ENCODE measurements at places on chromosomes 2 and 18.

DNA sequence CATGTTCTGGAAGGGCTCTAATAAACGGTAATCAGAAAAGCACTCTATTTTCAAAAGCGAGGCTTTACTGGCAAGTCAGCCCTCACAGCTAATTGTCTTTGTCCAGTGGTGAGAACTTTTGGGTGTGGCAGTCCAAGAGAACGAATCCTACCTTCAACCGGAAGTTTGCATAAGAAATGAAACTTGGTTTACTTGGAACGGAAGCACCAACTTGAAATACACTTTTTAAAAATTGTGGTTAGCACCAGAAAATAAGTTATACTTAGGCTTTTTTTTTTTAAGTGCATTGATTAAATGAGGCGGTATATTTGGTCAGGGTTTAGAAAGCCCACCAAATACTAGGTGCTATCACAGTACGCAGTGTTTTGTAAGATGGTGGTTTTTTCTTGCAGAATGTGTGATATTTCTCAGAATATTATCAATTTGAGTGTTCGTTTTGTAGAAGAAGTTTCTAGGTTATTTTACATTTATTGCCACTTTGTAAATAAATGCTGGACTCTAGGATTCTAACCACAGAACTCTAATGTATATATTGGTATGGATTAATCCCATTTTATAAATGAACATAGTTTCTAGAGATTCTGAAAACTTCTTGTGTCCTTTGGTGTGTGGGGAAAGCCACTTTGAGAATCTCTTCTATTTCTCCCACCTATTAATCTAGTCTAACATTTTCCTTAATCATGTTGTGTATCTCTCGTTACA is 1.2 kb downstream of the MYL12A start:
- no peak for DNase-seq

- DNase-seq: no peak
These were observed 70.5 kb downstream of the FMNL2 start for GRCh38 chr2:152405206-152406118.

DNA sequence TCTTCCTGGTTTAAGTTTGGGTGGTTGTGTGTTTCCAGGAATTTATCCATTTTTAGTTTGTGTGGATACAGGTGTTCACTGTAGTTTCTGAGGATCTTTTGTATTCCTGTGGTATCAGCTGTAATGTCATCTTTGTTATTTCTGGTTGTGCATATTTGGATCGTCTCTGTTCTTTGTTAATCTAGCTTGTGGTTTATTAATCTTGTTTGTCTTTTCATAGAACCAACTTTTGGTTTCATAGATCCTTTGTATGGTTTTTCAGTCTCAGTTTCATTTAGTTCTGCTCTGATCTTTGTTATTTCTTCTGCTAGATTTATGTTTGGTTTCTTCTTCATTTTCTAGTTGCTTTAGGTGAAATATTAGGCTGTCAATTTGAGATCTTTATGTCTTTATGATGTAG is 202.4 kb upstream of the ZSWIM2 start:
- DNase-seq: no peak

- DNase-seq: no peak
These were observed 1.2 kb downstream of the CABLES1 start for GRCh38 chr18:23136326-23137096.

GRCh38 chr2:130805613-130806012 is 31.1 kb upstream of the ARHGEF4 start:
- no peak for DNase-seq

DNA sequence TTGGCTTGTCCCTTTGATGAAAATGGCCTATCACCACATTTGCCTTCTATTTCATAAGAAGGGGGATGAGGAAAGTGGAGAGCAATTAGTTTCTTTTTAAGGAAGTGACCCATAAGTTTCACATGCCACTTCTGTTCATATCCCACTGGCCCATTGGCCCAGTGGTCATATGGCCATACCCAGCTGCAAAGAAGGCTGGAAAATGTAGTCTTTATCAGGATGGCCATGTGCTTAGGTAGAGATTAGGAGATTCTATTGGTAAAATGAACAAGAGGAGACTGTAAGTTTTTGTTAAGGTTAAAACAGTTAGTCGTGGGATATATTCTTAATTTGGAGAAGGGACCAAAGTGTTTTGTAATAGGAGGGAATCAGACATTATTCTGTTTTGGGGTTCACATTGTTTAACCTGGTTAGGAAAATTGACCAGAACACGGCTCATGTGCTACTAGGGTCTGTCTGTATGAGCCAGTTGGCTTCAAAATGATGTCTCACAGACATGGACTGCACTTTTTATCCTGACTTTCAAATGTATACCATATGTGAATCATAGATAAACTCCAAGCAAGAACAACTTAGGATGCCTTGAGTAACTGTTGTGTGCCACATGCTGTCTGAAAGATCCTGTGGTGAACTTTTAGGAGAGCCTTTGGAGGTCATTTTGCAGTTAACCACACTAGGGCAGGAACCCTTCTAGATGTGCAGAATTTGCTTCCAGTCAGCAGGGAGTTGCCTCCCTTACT is 17.3 kb downstream of the PLCL1 start:
- no peak for DNase-seq

GRCh38 chr2:39377226-39377939 is 59.7 kb downstream of the MAP4K3 start:
- DNase-seq: no peak

- no peak for DNase-seq
These were observed 72.7 kb upstream of the MGAT5 start for GRCh38 chr2:134181219-134181618.

GRCh38 chr2:68662466-68662865 is 19.1 kb downstream of the PROKR1 start:
- DNase-seq: no peak

GRCh38 chr2:40357667-40358066 is 94.2 kb downstream of the SLC8A1 start:
- DNase-seq: no peak

GRCh38 chr2:72985891-72986683 is 68.8 kb downstream of the EMX1 start:
- no peak for DNase-seq

DNA sequence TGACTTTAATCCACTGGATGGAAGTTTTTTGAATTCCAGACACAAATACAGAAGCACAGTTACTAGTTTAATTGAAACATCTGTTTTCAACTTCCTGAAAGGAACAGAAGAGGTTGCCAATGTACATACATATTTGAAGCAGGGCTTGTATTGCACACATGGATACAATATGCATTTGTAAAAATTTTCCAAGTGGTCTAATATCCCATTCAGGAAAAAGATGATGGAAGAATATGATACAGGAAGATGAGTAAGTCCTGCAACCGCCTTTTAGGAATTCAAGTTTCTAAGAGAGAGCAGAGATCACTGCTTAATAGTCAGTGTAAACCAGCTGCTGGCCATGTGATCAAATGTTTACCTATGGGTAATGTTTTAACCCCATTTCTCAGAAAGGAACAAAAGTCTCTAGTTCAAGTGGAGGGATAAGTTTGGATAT is 265.4 kb downstream of the TRIB2 start:
- DNase-seq: no peak

DNA sequence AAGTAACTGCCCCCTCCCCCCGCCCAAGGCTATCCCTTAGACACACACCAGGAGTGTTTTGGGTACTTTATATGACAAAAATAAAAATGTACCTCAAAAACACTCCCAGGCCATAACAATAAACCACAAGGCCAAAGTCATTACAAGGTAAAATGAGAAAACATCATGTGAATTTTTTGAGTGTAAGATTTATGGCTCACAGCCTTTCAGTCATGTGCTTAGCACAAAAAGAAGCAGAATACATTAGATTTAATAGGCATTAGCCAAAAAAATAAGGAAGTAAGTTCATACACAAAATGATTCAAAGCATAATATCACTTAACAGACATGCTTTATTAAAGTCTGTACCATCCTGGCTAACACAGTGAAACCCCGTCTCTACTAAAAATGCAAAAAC is 103.7 kb downstream of the CACNB4 start:
- DNase-seq: no peak

DNA sequence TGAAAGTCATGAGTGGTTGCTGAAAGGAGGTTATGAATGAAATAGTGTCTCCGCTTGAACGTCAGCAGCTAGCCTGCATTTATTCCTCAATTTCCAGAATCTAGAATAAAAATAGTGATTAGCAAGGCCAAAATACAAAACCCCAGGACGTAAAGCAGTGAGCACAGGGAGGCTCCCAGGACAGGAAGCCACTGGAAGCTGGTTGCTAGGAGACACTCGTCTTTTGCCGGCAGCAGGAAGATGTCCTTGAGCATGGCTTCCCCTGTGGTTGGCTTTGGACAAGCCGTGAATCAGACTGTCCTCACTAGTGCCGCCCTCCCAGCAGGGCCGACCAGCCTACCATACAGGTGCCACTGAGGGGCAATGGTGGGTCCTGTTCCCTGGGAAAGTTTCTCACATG is 374.4 kb downstream of the MTX2 start:
- DNase-seq: no peak

DNA sequence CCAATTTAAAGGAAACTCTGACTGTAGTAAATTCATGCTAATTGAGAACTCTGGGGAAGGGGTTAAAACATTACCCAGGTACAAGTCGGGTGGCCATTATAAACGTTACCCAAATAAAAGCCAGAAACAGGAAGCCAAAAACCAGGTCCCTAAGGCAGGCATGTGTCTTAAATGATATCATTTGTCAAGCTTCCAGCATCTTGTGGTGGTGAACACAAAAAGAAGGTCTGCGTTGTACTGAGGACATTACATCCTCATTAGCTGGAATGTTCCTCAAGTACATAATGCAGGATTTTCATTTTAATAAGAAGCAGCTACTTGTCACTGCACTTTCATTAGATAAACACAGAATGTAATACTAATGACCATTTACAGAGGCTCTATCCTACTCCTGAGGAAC is 10.9 kb downstream of the PTGR3 start:
- DNase-seq: no peak

DNA sequence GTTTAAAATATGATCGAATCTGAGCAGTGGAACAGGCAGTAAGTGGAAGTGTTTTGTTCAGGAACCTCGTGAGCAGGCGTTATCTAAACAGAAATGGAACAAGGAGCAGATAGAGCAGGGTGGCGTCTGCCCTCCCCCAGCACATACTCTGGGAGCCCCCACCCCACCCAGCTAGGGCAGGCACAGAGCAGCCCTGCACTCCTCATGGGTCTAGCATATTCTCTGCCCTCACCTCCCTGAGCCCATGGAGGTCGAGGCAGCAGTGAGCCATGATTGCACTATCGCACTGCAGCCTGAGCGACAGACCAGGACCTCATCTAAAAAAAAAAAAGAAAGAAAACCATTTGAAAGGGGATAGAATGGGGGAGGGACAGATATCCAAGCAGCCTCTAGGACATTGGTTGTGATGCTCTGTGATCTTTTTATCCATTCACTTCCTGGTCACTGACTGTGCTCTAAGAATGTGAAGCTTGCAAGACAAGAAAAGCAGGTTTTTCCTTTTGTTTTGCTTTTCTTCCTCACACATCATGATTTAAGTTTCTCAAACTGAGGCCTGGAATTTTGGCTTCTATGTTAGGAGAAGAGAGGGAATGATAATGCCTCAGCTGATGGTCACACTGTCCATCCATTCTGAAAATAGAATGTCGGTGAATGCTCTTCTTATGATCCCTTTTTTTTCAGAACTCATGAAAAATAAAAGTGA is 3.1 kb downstream of the MLPH start:
- DNase-seq: no peak
